ELR (cell line): ENCODE measurements at places on chromosomes 13 and 19.

- no peak for DNase-seq
Measured at GRCh38 chr13:25848812-25849745, 202.7 kb downstream of the SHISA2 start.

DNA sequence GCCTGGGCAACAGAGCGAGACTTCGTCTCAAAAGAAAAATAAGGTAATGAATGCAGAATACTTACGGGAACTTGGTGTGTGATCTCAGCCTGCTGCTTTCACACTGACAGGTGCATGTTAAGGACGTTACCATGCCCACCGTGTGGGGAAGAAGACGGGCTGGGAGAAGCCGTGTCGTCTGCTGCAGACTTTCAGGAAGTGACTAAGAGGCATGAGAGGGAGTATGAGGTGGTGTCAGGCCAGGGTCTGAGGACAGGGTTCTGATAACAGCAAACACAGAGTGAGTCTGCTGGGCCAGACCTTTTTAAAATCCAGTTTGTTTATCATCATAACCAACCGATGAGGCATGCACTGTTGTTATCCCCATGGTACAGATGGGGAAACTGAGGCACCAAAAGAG lies 13.6 kb upstream of the GALP start:
- peak; percentile 54 for DNase-seq

DNA sequence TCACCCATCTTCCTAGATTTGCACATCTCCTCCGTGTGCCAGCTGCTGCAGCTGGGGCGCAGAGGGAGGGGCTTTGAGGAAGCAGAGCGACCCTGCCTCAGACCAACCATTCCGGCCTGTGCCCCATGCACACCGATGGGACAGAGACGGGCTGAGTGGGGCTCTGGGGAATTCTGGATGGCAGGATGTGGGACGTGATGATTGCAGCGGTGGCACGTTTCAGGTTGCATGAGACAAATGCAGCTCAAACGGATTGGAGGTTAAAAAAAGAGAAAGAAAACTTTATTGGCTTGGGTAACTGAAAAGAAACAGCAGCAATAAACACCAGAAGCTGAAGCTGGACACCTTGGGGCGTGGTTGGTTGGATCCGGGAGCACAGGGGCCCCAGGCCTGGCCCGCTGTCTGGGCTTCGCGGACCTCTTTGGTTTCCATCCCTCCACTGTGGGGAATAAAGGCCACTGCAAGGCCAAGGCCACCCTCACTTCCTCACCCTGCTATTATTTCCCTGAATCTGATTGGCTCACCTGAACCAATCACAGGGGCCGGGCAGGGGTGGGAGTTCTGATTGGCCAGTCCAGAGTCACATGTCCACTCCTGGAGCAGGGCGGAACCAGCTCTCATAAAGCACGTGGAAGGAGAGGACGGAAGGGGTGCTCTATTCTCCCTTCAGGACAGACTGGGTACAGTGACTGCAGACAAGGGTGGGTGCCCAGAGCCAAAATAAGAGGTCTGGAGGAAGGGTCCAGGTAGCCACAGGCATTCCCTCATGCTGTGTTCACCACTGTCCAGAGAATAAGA lies 6.1 kb upstream of the ZNF787 start:
- no peak for DNase-seq

DNA sequence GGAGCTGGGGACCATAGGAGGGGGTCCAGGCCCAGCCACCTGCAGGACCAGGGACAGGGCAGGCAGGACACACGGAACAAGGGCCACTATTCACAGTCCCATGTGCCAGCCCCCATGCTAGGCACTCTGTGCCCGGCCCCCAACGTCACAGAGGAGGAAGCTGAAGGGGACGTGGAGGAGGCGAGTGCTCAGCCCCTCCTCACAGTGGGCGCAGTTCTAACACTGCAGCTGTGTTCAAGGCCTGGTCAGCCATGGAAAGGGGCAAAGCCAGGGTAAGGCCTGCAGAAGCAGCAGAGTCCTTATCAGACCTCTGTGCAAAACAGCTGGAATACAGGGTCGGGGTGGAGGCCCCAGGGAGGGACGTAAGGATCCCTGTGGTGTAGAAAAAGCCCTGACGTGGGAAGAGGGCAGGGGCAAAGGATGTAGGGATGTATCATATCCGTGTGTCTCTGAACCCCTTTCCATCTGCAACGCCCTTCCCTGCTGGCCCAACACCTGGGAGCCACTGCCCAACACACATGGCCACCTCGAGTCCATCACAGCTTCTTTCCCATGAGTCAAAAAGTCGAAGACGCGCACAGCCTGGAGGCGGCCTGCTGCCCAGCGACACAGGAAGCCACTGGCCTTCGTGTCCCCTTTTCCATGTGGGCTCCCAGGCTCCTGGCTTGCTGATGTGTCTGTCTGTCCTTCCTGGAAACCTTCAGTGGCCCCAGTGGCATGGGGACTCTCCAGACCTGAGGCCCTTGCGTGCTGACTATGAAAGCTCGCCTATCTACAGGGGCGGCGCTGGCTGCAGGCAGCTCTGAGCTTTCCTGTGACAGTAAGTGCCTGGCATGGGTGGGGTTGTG lies 28.0 kb downstream of the SH3GL1 start:
- no peak for DNase-seq

- DNase-seq = no peak
Measured at GRCh38 chr13:91157273-91158016, 190.0 kb upstream of the MIR17HG start.

DNA sequence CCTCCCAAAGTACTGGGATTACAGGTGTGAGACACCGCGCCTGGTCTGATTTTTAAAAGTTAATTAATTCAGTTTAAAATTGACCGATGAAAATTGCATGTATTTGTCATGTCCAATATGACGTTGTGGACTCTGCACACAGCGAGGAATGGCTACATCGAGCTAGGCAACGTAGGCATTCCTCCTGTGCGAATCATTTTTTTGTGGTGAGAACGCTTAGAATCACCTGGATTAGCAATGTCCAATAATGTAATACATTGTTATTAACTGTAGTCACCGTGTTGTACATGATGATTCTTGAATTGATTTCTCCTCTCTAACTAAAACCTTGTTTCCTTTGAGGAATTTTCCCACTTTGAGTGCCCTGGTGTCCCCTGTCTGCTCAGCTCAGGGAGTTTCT lies 3.4 kb downstream of the LAIR2 start:
- no peak for DNase-seq

DNA sequence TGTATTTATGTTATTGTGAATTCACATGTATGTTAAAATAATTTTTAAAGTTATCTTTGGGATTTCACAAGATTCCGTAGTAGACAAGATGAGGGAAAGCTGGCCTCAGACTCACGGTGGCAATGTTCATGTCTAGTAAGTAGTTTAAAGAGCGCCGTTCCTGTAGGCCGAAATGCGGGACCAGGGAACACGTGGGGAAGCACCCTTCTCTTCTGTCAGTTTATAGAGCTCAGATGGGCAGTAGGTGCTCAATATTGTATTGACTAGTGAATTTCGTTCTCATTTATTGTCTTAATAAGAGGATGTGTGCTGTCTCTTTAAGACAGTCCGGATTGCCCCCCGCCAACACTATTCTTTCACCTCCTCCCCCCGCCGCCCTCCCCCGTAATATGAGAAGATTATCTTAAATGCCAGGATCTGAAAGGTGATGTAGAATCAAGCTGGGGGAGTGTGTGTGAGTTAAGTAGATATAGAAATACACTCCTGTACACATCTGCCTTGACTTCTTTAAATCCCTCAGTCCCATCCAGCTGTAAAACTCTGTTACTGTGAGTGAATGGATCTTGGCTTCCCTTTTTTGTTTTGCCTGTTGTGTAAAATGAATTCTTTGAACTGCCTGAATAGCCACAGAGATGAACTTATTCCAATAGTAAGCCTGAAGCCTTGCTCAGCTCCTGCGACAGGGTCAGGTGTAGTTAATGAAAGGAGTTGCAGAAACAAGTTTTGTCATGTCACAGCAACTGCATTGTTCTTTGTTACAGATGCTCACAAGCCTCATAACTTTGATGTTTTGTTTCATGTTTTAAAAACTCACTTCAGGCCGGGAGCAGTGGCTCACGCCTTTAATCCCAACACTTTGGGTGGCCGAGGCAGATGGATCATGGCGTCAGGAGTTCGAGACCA lies 1.3 kb downstream of the LAMP1 start:
- DNase-seq = peak; percentile 40

GRCh38 chr13:94261163-94261562 lies 218.3 kb downstream of the DCT start:
- no peak for DNase-seq

GRCh38 chr13:52738719-52739467 lies 727 bp downstream of the CNMD start:
- peak; percentile 3 for DNase-seq

- DNase-seq = no peak
Measured at GRCh38 chr19:7789447-7789846, 26.4 kb downstream of the CLEC4M start.

GRCh38 chr19:7393939-7394730 lies 45.4 kb downstream of the ARHGEF18 start:
- peak; percentile 26 for DNase-seq

- no peak for DNase-seq
Measured at GRCh38 chr19:20472854-20473253, 92.7 kb downstream of the ZNF737 start.

DNA sequence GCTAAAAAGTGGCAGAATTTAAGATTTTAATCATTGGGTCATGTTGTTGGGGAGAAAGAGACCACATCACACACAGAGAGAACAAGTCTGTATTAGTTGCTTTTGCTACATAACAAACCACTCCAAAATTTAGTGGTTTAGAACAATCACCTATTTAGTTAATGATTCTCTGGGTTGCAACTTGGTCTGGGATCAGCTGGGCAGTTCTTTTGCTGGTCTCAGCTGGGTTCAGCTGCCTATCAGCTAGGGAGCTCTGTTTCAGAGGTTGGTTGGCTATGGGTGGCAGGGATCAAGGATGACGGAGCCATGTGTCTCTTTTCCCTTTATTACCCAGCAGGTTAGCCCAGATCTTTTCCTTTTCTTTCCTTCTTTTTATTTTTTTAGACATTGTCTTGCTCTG lies 8.9 kb downstream of the PINLYP start:
- no peak for DNase-seq

DNA sequence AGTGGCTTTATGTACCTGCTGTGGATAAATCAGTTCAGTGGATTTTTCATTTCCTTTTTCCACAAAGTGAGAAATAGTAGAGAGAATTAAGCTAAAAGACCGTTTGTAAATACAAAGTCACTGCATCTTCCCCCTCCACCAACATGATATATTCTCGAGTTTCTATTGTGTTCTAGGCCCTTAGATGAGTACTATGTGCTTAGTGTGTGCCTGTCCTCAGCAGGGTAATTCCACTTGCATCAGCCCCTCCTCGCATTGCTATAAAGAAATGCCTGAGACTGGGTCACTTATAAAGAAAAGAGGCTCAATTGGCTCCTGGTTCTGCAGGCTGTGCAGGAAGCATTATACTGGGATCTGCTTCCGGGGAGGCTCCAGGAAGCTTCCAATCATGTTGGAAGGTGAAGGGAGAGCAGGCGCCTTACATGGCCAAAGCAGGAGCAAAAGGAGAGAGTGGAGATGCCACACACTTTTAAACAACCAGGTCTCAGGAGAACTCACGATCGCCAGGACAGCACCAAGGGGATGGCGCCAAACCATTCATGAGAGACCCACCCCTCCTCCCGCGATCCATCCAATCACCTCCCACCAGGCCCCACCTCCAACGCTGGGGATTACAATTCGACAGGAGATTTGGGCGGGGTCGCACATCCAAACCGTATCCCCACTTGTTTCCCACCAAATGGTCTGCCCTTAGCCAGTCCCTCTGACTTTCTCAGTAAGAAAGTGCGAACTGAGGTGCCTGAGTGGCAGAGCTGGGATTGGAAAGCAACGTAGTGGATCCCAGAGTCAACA lies 102.3 kb upstream of the ABCC4 start:
- DNase-seq = peak; percentile 17

DNA sequence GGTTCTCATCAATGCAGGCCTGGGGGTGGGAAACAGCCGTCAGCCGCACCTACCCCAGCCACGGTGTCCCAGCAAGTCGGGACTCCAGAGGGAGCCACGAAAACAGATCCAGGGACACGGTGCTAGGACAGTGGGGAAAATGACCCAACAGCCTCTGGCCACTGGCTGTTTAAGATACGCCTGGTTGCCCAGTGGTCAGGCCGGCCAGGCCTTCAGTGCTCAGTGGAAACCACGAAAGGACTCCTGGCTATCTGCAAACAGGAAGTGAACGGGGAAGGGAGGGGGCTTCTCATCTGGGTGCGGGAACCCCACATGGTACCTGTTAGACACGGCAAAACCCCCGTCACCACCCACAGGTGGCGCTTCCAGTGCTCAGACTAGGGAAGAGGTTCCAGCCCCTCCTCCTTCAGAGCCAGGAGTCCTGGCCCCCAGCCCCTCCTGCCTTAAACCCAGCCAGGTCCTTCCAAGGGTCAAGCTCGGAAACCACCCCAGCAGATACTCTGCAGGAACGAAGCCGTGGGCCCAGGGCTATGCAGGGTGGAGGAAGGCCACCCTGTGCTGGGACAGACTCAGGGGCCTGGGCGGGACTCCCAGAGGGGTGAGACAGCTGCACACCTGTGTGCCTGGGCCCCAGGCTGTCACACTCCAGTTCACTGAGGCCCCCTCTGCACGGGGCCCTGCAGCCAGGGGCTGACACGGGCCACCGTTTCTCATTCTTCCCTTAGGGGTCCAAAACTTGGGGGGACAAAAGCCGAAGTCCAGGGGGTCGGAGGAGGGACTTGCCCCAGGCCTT lies 4.5 kb downstream of the PPP1R12C start:
- no peak for DNase-seq

DNA sequence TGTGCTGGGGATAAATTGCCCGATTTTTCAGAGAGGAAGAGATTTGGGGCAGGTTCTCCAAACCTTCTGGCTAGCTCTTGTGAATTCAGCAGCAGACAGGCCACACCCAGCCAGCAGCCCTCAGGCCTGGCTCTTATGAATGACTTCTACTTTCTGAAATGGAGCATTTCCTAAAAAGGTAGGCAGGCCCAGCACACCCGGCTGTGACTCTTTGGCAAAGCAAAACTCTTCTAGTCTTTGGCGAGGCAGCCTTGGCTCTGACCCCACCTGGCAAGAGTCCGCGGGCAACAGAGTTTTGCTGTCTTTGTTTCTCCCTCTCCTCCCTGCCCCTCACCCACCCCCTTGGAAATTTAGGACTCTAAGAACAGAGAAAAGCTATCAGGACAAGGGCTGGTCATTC lies 221.2 kb downstream of the ZNF536 start:
- DNase-seq = no peak

DNA sequence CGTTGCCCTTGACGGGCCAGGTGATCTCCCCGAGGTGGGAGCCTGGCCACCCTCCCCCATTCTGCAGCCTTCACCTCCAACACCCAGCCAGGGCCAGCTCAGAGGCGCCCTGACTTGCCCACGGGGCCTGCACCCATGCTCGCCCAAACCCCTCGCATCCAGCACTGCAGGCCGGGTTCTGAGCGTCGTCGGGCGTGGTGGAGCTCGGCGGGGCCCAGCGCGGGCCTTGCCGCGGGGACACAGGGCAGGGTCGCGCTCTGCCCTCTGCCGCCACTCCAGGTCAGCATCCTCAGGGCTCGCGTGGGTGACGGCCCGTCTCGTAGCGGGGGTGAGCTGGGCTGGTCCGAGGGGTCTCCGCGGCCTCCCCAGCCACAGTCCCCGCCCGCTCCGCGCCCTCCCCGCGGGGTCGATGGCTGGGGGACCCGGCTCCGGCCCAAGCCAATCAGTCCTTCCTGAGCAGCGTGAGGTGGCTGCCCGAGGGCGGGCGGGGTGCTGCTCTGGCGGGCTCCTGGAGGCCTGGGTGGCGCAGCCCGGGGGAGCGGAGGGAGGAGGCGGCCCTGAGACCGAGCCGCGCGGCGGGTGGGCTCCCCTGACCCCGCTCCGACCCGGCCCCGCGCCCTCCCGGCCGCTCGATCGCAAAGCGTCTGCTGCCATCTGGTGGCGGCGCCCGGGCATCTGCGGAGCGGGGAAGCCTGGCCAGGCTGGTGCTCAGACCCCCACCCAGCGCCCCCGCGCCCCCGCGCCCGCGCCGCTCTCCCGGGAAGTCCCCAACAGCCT lies 61.4 kb downstream of the CCNE1 start:
- DNase-seq = peak; percentile 42

- DNase-seq = no peak
Measured at GRCh38 chr13:77894743-77895142, 23.9 kb downstream of the EDNRB start.
